Fibroblast of mammary gland (primary cell): ENCODE measurements at places on chromosomes 3 and 15.

DNA sequence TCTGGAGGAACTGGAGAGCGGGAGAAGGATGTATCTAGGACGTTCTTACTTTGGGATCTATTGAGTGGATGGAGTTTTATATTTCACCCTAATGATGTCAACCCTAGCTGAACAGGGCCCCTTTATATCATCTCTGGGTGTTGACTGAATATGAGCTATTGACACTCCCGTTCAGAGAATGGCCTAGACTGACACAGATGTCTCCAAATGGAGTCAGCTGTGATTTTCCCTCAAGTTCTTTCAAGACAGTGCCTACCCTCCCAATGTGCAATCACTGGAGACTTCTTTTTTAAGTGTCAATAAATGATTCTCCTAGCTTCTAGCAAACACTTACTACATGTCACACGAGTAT is 63.8 kb downstream of the FRMD4B start:
- no peak for DNase-seq

GRCh38 chr3:13546667-13547171 is 2.2 kb upstream of the FBLN2 start:
- no peak for DNase-seq

DNA sequence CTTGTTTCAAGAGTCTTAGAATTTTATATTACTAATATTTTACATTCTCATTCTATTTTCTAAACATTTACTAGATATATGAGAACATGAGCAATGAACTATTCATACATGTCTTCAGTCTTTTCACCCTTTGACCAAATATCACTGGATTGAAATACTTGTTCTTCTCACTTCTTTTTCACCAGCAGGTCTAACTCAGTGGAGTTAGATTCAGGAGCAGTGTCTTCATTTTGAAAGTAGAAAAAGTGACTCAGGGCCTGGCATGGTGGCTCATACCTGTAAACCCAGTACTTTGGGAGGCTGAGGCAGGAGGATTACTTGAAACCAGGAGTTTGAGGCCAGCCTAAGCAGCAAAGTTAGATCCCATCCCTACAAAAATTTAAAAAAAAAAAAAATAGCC is 70.8 kb downstream of the USP13 start:
- DNase-seq, result no peak

GRCh38 chr15:51319539-51319938 is 18.9 kb downstream of the CYP19A1 start:
- no peak for DNase-seq

- no peak for DNase-seq
These were observed 28.8 kb upstream of the CDIN1 start for GRCh38 chr15:36550650-36551049.

DNA sequence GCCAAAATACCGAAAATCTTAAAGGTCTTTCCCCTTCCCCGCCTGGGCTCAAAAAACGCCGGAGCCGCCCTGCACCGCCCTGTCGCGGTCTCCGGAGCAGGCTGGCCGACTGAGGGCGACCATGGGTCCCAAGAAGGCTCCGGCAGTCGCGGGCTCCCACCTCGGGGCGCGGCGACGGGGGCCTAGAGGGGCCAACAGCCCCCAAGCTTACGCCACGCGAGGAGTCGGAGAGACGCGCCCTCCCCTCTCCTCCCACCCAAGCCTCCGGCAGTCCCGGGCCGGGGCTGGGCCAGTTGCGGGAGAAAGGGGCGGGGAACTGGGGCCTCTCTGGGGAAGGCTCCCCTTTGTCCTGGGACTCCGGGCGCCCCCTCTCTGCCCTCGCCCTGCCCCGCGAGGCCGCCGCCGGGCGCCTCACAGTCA is 69.2 kb downstream of the GOLGA8B start:
- no peak for DNase-seq

GRCh38 chr3:172279191-172279640 is 169.0 kb downstream of the GHSR start:
- DNase-seq, result no peak

DNA sequence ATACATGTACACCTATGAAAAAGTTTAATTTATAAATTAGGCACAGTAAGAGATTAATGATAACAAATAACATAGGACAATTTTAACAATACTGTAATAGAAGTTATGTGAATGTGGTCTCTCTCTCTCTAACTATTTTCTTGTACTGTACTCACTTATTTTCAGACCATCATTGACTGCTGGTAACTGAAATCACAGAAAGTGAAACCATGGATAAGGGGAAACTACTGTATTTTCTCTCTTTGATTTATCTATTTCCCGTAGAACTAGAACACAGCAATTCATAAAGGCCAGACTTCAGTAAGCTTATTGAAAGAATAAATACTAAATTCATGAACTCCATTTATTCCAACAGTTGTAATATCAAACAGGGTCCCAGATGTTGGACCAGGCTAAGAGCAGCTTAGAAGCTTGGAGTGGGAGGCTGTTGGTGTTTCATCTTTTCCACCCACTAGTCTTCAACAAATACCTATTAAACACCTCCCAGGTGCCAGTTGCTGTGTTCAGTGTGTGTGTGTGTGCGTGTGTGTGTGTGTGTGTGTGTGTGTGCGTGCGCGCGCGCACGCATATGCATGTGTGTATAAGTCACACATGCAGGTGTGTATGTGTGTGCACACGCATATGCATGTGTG is 235.4 kb downstream of the FOXP1 start:
- no peak for DNase-seq

DNA sequence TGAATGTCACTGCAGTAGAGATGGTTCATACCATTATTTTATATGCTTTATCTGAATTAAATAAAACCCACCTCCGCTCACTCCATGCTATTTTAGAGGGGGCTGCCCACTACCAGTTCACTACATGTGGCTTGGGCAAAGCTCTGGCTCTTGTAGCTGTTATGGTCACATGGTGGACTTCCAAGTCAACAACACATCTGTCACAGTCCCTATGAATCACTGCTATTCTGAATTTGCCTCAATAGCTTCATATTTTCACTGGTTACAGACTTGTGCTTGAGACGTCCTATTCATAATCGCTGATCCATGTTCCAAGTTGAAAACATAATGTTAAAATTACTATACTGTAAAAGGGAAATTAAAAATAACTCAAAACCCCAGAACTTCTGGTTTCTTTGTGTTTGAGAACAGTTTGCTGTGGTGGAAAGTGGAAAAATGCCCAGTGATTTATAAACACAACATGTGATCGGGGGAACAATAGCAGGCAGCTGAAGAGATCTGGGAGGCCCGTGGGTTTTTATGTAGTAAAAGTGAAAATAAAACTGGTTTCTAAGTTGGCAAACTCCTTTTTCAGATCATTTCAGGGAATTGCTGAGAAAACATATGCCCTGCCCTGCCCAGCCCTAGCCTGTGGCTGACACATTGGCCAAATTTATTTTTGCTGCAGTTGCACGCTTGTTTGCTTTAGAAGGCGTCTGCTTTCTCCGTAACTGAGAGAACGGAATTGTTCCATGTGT is 128.8 kb upstream of the PRR23C start:
- DNase-seq, result peak; percentile 57
